ENCODE measurements at places on chromosomes 6 and 20.

- DNase-seq = no peak
These were observed 1060.3 kb upstream of the CITED2 start for GRCh38 chr6:140434761-140435160.

DNA sequence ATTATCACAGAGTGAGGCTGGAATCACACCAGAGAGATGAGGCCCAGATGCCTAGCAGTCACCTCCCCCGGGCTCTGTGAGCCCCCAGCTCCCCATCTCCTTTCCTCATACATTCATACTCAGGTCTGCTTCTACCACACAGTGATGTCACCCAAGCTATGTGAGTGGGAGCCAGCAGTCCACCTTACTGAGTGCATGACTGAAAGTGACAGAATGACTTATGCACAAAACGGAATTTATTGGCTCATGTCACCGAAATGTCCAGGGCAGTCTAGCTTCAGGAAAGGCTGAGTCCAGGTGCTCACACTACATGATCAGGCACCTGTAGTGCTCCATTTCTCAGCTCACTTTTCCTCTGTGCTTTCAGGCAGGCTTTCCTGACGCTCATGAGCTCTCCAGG, 36.7 kb upstream of the CCN6 start:
- no peak for DNase-seq

- DNase-seq = no peak
These were observed 133.3 kb upstream of the AGPAT4 start for GRCh38 chr6:161407115-161407514.

DNA sequence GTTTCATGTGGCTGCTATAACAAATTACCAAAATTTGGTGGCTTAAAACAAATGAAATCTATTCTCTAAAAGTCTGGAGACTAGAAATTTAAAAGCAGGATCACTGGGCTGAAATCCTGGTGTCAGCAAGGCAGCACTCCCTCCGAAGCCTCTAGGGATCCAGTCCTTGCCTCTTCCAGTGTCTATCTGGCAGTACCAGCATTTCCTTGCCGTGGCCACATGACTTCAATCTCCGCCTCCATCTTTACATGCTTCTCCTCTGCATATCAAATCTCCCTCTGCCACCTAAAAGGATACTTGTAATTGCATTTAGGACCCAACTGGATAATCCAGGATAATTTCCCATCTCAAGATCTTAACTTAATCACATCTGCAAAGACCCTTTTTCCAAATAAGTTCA, 30.2 kb downstream of the ARHGAP18 start:
- no peak for DNase-seq

DNA sequence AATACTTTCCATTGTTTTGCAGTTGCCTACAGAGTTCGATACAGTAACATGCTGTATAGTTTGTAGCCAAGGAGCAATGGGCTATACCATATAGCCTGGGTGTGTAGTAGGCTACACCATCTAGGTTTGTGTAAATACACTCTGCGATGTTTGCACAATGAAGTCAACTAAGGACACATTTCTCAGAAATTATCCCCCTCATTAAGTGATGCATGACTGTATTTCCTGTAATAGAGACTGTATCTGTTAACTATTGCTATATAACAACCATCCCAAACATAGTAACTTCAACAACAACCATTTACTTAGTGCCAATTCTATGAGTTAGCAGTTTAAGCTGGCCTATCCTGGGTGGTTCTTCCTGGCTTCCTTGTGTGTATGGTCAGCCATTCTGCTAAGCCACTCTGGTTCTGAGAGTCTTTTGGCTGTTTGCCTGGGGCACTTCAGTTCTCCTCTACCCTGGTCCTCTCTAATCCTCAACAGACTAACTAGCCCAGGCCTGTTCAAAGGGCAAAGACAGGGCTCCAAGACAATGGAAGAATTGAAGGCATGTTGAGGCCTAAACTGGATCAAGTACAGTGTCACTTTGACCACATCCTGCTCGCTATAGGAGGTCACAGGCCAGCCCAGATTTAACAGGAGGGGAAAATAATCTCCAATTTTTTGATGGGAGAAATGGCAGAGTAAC, 124.0 kb downstream of the PLCB1 start:
- DNase-seq = no peak

- no peak for DNase-seq
These were observed 517.4 kb upstream of the JARID2 start for GRCh38 chr6:14728396-14729024.

GRCh38 chr6:128925765-128926164, 42.8 kb downstream of the LAMA2 start:
- no peak for DNase-seq

- no peak for DNase-seq
These were observed 133.9 kb downstream of the AGPAT4 start for GRCh38 chr6:161139766-161140553.

DNA sequence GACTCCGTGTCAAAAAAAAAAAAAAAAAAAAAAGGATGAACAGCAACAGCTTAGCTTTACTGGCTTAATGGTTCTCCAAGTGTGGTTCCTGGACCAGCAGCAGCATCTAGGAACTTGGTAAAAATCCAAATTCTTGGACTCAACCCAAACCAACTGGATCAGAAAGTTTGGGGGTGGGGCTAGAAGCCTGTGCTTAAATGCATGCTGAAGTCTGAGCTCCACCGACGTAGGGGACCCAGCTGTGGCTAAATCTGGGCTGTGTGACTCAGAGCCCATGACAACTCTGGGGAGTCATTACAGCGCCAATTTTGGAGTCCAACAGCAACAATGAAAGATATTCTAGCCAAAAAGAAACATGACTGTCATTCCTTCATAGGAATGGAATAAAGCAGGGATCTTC, 13.6 kb upstream of the CHD6 start:
- no peak for DNase-seq

DNA sequence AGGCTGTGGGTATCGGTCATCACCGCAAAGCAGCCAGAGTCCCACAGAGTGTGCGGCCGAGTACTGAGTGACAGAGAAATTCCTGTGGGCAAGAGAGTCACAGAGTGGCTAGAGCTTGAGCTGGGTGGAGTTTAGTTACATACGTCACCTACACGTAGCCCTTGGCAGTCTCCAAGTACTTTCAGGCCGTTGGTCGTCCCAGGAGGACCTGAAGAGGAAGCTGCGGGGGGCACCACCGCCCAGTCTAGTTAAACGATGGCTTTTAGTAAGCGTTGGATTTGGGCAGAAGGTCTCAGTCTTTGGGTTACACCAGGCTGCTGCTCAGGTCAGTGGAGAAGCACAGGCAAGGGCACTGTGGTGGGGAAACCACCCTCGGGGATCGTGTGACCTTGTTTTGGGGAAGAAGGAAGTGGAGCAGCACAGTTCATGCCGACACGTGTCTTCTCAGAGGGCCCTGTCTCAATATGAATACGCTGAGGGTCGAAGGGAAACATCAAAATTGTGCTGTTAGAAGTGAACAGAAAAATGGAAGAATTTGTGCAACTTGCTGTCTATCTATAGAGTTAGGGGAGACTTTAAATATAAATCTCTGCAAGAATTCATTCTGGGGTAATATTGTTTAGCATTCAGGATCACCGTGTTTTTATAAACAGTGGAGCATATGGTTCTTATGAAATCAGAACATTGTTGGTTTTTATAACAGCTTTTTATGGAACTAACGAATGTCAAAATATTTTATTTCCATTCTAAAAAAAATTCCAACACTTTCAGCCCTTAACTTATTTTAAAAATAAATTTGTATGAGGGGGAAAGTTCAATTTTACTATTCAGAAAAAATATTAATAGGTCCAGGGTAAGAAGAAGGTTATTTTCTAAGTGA, 28.6 kb downstream of the KIF25 start:
- no peak for DNase-seq

DNA sequence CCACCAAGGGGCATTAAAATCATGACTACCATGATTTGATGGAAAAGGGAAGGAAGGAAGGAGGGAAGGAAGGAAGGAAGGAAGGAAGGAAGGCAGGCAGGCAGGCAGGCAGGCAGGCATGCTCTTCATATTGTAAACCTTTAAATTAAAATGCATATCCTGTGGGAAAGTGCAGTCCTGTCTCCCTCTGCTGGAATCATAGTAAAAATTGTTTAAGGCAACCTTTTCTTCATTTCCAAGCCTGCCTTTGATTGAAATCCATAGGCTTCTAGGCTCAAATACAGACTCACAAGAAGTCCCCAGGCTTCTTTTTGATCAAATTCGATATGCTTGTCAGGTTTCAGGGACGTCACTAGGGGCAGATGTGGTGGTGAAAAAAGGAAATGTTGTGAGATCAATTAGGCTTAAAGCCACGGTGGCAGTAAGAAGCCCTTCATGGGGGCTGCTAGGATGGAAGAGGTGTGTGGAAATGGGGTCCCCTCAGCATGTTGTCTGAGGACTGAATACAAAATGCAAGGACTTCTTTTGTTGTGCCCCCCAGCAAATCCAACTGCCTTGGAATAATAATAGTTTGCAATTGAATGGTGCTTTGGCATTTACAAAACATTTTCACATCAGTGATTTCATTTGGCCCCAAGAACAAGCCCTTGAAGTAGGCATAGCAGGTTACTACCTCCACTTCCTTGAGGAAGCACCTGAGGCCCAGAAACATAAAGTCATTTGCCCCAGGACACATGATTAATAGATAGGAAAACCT, 25.6 kb upstream of the GABRR1 start:
- no peak for DNase-seq

- no peak for DNase-seq
These were observed 88.2 kb downstream of the COL12A1 start for GRCh38 chr6:75117701-75118100.

- no peak for DNase-seq
These were observed 571.4 kb downstream of the EPHA7 start for GRCh38 chr6:92847988-92848387.

GRCh38 chr20:61718361-61719005, 347.2 kb downstream of the TAF4 start:
- DNase-seq = no peak

DNA sequence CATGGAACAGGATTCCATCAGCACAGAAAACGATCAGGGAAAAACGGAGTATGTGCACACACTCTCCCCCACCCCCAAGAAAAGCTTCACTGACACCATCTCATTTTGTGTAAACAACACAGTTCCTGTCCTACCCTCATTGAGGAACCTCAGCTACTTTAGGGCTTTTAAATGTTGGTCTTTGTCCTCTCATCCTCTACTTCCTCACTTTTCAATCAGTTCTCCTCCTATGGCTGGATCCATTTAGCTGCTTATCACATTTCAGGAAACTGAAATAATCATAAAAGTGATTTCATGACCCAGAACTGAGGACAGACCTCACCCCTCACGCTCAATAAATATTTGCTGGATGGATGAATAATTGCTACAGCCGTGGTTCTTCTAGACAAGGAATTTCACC, 33.1 kb upstream of the PNRC1 start:
- DNase-seq = no peak

DNA sequence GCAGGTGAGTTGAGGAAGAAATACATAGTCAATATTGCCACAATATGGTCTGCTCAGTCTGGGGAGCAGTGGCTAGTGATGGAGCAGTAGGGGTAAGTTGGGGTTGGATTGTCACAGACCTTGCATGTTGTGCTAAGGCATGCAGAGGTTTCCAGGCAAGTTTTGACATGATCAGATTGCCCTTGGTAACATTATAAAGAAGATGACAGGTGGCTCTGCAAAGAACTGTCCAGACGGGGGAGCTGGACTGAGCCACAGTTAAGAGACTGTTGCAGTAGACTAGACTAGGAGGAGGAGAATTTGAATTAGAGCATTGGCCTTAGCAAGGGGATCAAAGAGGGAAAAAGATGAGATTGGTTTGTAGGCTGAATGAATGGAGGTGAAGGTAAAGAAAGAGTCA, 23.4 kb downstream of the ATRN start:
- no peak for DNase-seq

DNA sequence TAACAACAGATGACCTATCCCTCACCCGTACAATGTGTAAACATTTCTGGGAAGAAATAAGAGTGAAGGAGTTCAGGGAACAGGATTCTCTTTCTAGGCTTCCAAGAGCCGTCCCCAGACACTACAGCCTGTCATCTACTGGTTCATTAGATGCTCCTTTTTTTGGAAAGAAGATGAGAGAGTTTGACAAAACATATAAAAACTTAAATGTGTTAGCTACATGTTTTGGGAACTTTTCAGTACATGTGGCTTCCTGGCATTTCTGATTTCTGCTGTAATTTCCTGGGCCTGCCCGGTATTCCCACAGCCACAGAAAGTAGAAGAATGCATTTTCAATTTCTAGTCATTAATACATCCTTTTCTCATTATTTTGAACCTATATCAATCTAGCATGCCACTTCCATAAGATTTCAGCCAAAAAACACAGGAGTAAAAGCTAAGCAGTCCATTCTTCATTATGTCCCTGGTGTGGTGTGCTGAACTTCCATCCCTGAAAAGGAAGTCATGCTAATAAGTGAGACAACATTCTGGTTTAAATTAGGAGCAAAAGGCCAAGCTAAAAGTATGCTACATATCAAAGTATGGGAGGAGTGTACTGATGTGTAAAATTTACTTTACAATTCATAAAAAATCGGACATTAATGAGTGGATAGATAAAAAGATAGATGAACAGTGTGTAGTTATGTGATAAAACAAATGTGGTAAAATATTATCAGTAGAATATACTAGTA, 198.2 kb downstream of the WDR27 start:
- no peak for DNase-seq

DNA sequence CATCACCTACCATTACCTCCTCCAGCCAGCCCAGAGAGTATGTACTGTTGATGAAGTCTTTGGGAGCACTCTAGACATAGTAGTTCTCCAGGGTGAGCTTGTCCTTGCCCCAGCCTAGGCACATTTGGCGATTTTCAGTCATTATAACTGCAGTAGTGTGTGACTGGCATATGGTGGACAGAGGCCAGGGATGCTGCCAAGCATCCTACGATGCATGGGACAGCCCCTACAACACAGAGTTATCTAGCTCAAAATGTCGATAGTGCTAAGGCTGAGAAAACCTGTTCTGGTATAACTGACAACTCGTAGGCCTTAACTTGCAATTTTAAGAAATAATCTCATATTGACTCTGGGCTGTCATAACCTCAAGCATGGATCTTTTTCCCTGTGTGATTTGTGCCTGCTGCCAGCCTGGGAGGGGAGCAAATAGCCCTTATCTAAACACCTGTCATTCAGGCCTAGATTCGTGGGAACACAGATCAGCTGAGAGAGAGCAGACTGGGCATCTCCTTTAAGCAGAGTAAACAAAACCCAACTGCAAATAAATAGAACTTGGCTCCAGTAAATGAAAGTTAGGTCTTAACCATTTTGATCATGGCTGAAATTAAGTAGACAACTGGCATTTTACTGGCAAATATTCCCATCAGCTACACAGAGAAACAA, 102.6 kb downstream of the SPTLC3 start:
- no peak for DNase-seq

GRCh38 chr6:36685166-36685924, 6.8 kb downstream of the CDKN1A start:
- DNase-seq = no peak

DNA sequence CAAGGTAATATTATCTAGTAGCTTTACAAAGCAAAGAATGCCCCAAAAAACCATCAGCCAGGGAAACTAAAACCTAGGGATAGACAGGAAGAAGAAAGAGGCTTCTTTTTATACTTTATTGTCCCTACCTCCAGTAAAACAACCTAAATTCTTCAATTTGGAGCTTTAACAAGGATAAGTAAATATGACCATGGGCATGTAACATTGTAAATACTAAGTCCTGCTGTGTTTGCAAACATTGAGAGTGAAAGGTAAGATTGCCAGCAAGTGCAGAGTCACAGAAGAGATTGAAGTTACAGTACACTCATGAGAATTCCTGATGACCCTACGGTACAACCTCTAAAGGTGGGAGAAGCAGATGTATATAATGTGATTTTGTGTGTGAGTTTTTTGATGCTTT, 117.2 kb downstream of the FOXO3 start:
- DNase-seq = no peak

- no peak for DNase-seq
These were observed 1007.9 kb upstream of the FLRT3 start for GRCh38 chr20:15345287-15345686.
